ENCODE measurements at places on chromosomes 2 and 18.

DNA sequence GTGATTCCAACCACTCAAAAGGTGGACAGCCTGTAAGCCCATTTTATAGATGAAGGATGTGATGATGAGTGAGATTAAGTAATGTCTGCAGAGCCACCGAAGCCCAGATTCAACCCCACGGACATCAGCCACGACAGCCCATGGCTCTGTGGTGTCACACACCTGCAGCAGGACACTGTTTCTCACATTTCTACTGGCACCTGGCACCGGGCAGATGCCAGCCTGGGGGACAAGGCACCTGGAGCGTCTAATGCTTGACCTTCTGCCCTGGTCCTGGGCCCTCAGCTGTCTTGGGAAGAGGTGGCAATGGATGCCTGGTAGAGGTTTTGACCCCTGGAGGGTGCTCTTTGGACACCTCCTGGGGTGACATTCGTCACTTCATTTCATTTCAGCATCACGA is 176.3 kb downstream of the ANAPC1 start:
- DNase-seq = no peak

DNA sequence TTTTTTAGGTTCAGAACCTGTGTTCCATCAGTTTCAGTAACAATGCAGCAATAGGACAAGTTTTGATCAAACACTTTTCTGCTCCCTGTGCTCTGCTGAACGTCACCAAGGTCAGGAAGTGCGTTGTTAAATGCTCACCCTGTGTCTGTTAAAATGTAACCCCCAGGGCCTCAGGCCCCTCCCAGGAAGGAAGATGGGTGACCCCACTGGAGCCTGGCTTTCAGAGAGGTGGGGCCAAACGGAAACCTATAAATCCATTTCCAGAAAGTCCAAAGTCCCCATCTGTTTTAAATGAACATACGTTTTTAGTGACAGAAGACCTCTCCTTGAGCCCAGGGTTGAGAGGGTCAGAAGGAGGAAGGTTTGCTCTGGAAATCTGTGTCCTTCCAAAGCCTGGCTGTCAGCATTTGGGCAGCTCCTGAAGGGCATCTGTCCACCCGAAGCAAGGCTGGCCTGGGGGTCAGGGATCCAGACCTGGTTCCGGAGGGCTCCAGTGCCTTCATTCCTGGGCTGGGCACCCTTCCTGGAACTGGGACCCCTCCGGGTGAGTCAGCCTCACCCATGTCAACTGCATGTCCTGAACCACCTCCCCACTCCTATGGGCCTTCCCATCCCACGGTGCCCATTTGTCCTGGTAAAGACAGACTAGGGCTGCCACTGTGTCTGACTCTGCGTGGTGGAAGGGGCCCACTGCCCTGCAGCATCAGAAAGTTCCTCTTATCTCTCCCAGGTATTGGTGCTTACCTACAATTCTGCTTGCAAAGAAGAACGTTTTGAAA is 117.4 kb upstream of the COPS8 start:
- DNase-seq = no peak

DNA sequence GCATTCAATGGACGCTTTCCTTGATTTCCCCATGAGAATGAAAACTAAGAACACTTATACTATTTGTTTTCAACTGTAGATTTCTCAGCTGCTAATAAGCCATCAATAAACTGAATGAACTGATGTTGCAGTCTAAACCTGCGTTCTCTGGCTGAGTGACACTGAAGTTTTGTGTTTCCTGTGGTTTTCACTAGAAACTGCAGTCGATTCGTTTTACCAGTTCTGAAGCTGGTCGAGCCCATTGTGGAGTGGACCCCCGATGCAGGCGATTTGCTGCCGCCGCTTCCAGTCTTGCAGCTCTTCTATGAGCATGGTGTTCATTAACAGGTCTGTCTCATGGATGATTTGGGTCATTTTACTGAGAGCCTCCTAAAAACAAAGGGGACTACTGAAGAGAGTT is 50.6 kb upstream of the STAT1 start:
- no peak for DNase-seq

DNA sequence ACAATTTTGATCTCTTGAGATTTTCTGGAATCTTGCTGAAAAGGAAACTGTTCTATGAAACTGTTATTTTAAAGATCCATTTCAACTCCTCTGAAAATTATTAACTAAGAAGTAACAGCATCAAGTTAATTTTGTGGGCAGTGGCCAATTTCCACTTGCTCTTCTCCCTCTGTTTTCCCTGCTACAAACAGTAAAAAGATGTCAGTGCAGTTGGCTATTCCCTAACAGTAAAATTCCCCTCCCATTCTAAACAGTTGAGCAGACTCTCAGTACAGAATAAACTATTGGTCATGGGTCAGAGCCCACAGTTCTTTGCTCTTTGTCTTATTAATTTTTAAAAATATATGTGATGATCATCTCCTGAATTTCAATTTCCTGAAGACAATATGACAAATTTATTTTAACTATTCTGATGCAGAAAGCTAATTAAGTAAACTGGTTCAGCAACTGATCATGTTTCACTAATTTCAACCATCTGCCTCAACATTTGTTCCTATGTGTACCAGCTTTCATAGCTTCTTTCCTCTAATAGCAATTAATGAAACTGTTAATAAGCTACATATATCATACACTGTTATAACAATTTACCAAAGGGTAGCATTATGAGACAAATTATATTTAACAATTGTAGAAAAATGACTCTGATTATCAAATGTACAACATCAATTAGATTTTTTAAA is 41.1 kb upstream of the GALNT5 start:
- no peak for DNase-seq

GRCh38 chr2:130389358-130389757 is 33.5 kb downstream of the PTPN18 start:
- DNase-seq = no peak
